GM23248 (cell line): ENCODE measurements at places on chromosomes 7 and 10. TPM values are rescaled to one million over a fixed set of nuclear protein-coding genes. Genes with fewer than 3 reads are reported as not detected.

TMEM176B gene
- not detected in 2 replicates for polyA plus RNA-seq

VSTM4 gene
- 12.3 and 12.4 TPM in 2 replicates for polyA plus RNA-seq

TSPAN12 gene
- 0.70 and 1.1 TPM in 2 replicates for polyA plus RNA-seq

DNA sequence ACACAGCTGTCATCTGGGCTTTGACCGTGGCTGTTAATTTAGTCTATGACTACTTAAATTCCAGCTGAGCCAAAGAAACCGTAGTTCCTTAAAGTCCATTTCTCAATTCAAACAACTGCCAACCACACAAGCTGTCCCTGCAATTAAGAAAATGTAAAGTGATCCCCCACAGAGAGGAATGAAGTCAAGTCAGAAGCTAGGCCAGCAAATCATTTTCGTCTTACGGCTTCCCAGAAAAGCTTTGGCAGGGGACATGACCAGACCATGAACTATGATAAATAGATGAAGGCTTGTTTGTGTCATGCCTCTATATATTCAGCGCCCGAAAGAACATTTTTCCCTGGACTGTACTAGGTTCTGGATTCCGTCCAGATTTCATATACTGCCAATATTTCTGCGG is 54.6 kb downstream of the HACD1 start:
- H3K4me1 ChIP-seq = peaks cover 6% of the 10 kb centered on the region; the same call in 1 of the 2 replicates
- no peak overlapping the region for H3K27ac ChIP-seq
- no peaks in the 10 kb centered on the region for H3K36me3 ChIP-seq

DNA sequence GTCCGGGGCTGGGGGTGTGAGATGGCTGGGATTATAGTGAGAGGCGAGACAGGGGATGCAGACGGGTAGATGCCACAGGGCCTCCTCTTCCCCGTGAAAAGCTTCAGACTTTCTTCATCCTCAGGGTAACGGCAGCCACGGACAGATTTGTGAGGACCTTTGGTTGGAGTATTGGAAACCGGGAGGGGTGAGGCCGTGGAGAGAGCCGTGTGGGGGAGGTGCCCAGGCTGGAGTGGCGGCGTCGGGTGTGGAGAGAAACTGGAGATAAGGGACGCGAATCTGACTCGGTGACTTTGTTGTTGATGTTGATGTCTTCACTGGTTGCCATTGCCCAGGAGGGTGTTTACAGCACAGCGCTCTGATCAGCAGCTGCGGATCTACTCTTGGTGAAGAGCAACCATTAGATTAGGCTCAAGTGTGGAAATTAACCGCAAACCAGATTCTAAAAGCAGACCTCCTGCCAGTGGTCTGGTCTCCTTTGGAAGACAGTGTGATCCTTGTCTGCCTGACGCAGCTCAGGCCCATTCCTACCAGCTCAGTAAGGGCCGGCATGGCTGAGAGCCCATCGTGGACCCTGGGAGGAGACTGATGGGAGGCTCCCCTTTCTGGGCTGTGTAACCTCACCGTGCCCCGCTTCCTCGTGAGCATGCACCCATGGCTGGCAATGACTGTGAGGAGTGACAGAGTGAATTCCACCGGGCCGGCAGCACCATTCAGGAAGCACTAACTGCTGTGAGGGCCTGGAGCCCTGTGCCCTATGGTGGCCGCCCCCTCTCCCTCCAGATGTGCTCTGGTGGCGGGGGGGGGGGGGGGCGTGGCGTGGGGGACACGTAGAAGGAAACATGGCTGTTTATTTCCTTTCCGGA is 90.3 kb downstream of the INPP5A start:
- peaks cover 22% of the 10 kb centered on the region for H3K4me1 ChIP-seq
- no peak overlapping the region for H3K4me3 ChIP-seq
- no peaks in the 10 kb centered on the region for H3K36me3 ChIP-seq

DNA sequence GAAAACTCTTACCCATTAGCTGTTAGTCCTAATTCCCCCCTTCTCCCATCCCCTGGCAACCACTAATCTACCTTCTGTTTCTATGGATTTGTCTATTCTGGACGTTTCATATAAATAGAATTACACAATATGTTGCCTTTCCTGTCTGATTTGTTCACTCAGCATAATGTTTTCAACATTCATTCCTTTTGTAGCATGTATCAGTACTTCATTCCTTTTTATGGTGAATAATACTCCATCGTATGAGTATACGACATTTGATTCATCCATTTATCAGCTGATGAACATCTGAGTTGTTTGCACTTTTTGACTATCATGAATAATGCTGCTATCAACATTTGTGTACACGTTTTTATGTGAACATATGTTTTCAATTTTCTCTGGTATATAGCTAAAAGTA is 4.4 kb upstream of the FRAT1 start:
- H3K27me3 ChIP-seq = no peaks in the 10 kb centered on the region
- H3K4me1 ChIP-seq = peaks cover 4% of the 10 kb centered on the region; the same call in 1 of the 2 replicates
- no peaks in the 10 kb centered on the region for H3K36me3 ChIP-seq

GRCh38 chr10:114491419-114491818 is 87.1 kb upstream of the AFAP1L2 start:
- H3K4me3 ChIP-seq = no peak overlapping the region
- no peak overlapping the region for H3K27ac ChIP-seq
- no peaks in the 10 kb centered on the region for H3K36me3 ChIP-seq
- H3K4me1 ChIP-seq = no peaks in the 10 kb centered on the region
- DNase-seq = no peak

DNA sequence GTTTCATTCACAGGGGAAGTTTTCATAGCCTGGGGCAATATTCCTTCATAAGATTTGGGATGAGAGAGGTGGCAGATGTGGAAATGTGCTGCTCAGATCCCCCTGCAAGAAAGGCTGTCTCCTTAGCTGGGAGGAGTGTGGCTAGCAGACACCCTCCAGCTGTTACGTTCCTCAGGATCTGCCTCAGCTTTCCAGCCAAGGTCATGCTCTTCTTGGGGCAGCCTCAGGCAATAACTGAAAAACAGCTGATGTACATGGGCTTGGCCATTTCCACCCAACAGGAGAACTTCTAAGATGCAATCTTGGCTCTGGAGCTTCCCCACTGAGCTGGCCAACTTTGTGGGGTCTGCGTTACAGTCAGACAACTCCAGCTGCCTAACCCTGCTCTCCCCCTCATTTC is 51.3 kb upstream of the SEPTIN7 start:
- peaks cover 35% of the 10 kb centered on the region for H3K4me1 ChIP-seq
- no peaks in the 10 kb centered on the region for H3K27me3 ChIP-seq
- no peaks in the 10 kb centered on the region for H3K36me3 ChIP-seq

- H3K36me3 ChIP-seq = no peaks in the 10 kb centered on the region
- H3K4me3 ChIP-seq = no peak overlapping the region
- no peak for DNase-seq
- H3K27ac ChIP-seq = no peak overlapping the region
- H3K4me1 ChIP-seq = no peaks in the 10 kb centered on the region
- H3K27me3 ChIP-seq = 0 out of 2 replicates have a peak, but pooled peaks cover 9% of the 10 kb centered on the region
Measured at GRCh38 chr10:97058521-97058920, 127.2 kb downstream of the SLIT1 start.

- DNase-seq = no peak
- no peak overlapping the region for H3K27ac ChIP-seq
- H3K36me3 ChIP-seq = no peaks in the 10 kb centered on the region
Measured at GRCh38 chr10:110815354-110816004, 56.2 kb upstream of the PDCD4 start.

DNA sequence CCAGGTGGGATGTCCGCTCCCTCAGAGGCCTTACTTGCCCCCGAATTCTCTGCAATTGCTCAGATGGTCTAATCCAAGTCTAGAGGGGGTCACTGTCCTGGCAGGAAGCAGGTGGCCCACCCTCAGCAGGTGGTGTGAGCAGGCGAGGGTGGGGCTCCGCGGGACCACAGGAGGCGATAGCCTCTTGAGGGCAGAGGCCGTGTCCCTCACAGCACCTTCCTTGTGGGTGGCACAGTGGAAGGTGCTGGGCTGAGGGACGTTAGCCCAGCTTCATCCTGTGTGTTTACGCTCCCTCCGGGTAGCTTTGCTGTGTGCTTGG is 38.3 kb upstream of the INPP5A start:
- H3K27ac ChIP-seq = no peak overlapping the region
- peaks cover 4% of the 10 kb centered on the region; the same call in 1 of the 2 replicates for H3K4me1 ChIP-seq
- H3K4me3 ChIP-seq = no peak overlapping the region
- DNase-seq = no peak
- H3K27me3 ChIP-seq = peaks cover 45% of the 10 kb centered on the region
- H3K36me3 ChIP-seq = no peaks in the 10 kb centered on the region
